Tibial nerve (tissue), 4 donors: ENCODE measurements at places on chromosomes 5 and 9. TPM values are rescaled to one million over a fixed set of nuclear protein-coding genes. Genes with fewer than 3 reads are reported as not detected.

DNA sequence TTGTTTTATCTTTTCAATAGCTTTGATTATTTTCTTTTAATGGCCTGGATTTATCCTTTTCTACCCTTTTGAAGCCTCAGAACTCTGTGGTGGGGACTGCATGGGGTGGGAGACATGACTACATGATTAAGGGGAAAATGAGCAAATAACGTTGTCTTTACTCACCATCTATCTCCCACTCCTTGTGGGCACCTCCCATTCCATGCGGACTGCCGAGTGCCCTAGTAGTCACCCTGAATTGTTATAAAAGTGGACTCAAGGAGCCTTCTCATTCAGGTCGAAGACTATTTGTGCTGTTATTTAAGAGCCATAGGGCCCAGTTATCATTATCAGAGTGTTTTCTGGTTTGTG lies 281.8 kb downstream of the MLLT3 start:
- H3K36me3 ChIP-seq, result no peaks in the 10 kb centered on the region
- no peak overlapping the region for H3K27ac ChIP-seq
- H3K4me1 ChIP-seq, result peaks cover 7% of the 10 kb centered on the region
- no peak overlapping the region for H3K4me3 ChIP-seq
- no peaks in the 10 kb centered on the region for H3K27me3 ChIP-seq
- DNase-seq, result no peak

GRCh38 chr5:6732634-6733410 lies 19.6 kb downstream of the TENT4A start:
- H3K27me3 ChIP-seq, result no peaks in the 10 kb centered on the region
- H3K4me3 ChIP-seq, result no peak overlapping the region
- no peak for DNase-seq

- no peaks in the 10 kb centered on the region for H3K4me1 ChIP-seq
- no peak overlapping the region for H3K4me3 ChIP-seq
- H3K36me3 ChIP-seq, result no peaks in the 10 kb centered on the region
- no peak for DNase-seq
- no peak overlapping the region for H3K27ac ChIP-seq
- no peaks in the 10 kb centered on the region for H3K27me3 ChIP-seq
Observed at GRCh38 chr5:157659868-157660660, 7.8 kb upstream of the SOX30 start.

DNA sequence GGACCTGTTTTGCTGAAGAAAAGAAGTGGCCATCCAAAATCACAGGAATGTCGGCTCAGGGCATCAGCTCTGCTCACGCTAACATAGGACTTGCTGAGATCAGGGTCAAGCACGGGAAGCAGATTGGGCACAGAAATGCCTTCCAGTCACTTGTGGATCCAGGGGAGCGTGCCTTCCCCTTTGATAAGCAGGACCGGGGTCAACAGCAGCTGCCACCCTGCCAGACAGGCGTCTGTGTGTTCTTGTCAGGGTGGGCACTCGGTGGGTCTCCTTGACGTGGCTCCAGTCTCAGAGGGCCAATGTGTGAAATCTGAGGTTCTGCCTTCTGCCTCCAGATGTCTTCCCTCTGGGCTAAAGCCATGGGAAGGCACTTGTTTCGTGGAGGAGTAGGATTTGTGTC lies 313.7 kb upstream of the IRX4 start:
- no peak overlapping the region for H3K27ac ChIP-seq
- H3K4me1 ChIP-seq, result no peaks in the 10 kb centered on the region
- H3K4me3 ChIP-seq, result no peak overlapping the region

- H3K36me3 ChIP-seq, result peaks cover 3% of the 10 kb centered on the region
- H3K4me1 ChIP-seq, result peaks cover 3% of the 10 kb centered on the region
- no peak overlapping the region for H3K27ac ChIP-seq
- H3K4me3 ChIP-seq, result no peak overlapping the region
Observed at GRCh38 chr9:100324594-100325200, 28.0 kb downstream of the TEX10 start.

- no peaks in the 10 kb centered on the region for H3K36me3 ChIP-seq
- no peak for DNase-seq
- peaks cover 26% of the 10 kb centered on the region for H3K27me3 ChIP-seq
Observed at GRCh38 chr5:568061-568781, 43.9 kb upstream of the CEP72 start.

- H3K4me3 ChIP-seq, result no peak overlapping the region
- DNase-seq, result no peak
- H3K4me1 ChIP-seq, result no peaks in the 10 kb centered on the region
- no peaks in the 10 kb centered on the region for H3K36me3 ChIP-seq
Observed at GRCh38 chr5:162824360-162824759, 613.0 kb upstream of the CCNG1 start.

DNA sequence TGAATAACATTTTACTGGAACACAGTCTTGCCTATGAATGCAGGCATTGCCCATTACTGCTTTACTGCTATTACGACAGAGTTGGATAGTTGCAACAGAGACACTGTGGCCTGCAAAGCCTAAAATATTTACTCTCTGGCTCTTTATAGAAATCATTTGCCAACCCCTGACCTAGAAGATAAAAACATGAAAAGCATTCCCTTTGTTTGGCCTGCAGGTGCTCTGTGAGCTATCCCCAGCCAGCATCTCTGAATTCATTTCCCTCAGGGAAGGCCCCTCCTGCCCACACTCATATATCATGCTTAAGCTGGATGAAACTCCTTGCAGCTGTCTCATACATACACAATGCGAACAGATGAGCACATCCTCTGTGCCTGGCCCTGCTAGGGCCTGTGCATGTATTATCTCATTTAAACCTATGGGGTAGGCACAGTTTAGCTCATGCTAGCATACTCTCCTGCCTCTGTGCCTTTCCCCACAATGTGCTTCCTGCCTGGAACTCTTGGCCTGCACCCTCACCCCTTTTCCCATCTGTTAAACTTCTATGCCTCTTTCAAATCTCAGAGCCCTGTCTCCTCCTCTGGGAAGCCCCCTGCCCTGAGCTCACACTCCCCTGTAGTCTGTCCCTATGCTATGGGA lies 193.1 kb downstream of the PAX5 start:
- no peak for DNase-seq
- no peak overlapping the region for H3K4me3 ChIP-seq
- no peaks in the 10 kb centered on the region for H3K36me3 ChIP-seq

GRCh38 chr5:80961376-80962281 lies 1.5 kb downstream of the RASGRF2 start:
- H3K4me3 ChIP-seq, result peak overlapping the region; percentile 45
- H3K27me3 ChIP-seq, result peaks cover 27% of the 10 kb centered on the region
- H3K27ac ChIP-seq, result peak overlapping the region; percentile 78
- no peaks in the 10 kb centered on the region for H3K4me1 ChIP-seq
- no peak for DNase-seq

DNA sequence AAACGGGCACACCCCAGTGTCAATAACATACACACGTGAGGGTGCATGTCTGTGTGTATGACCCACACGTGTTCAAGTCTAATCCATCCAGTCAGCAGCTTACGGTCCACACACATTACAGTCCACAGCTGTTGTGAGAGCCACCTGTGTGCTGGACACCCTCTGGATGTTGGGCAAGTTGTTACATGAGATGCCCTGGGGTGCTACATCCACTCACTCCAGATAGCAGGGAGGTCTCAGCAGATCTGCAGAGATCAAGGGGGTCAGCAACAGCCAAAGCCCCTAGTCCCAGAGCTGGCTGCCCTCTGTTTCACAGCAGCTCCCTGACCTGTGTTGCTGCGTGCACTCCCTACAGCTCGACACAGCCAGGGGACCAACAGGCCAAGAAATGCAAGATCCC lies 4.3 kb upstream of the AIF1L start:
- no peak for DNase-seq
- H3K4me3 ChIP-seq, result no peak overlapping the region

DNA sequence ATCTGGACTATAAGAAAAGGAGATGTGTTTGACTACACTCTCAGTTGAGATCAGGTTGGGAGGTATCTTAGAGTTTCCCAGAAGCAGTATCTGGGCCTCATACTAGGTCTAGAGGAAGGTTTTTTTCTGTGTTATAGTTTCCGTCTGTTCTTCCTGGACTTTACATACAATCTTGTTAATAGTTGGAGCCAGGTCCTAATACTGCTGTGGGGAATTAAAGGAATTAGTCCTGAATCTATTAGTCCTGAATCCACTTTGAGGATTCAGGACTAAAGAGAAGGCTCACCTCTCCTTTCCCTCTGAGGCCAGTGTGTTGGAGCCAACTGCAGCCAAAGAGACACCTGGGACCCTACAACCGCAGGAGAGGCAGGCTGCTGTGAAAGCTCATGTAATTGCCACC lies 445.7 kb upstream of the CLINT1 start:
- no peak for DNase-seq
- H3K36me3 ChIP-seq, result no peaks in the 10 kb centered on the region
- no peak overlapping the region for H3K27ac ChIP-seq
- no peaks in the 10 kb centered on the region for H3K4me1 ChIP-seq

DNA sequence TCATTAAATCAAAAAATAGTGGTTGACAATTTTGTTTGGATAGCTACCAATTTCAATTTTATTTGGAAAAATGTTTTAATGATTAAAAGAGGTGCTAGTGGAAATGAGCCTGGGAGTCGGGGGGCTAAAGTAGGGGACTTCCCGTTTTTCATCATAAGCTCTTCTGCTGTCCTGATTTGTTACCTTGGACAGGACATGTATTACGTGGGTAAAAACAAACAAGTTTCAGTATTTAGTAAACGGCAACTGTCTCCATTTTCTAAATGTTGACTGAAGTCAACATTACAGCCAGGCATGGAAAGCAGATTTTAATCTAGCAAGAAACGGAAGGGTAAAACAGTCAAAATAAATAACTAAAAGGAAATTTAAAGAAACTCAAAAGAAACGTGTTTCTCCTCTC lies 212.3 kb upstream of the GRAMD2B start:
- DNase-seq, result no peak
- H3K4me3 ChIP-seq, result no peak overlapping the region
- H3K27ac ChIP-seq, result no peak overlapping the region
- no peaks in the 10 kb centered on the region for H3K36me3 ChIP-seq

DNA sequence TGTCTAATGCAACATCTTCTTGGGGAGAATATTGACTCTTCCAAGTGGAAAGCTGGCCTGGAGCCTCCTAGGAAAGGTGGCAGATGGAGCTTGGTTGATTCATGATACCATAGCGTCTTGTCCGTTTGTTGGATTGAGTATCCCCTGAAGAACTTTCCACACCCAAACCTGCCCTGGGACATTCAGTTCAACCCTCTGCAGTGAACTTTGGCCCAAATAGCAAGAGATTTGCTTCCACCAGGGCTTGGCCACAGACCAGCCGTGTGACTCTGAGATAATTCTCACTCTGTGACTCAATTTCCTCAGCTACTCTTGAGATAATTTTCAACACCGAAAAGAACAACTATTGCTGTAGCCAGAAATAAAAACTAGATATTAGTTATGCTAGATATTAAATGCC lies 108.0 kb upstream of the RAD23B start:
- H3K4me3 ChIP-seq, result no peak overlapping the region
- no peaks in the 10 kb centered on the region for H3K36me3 ChIP-seq
- no peak overlapping the region for H3K27ac ChIP-seq
- peaks cover 15% of the 10 kb centered on the region for H3K4me1 ChIP-seq
- no peaks in the 10 kb centered on the region for H3K27me3 ChIP-seq
- no peak for DNase-seq

- no peak overlapping the region for H3K4me3 ChIP-seq
- no peak for DNase-seq
- no peaks in the 10 kb centered on the region for H3K4me1 ChIP-seq
- no peaks in the 10 kb centered on the region for H3K27me3 ChIP-seq
Observed at GRCh38 chr9:95137587-95138145, 179.8 kb downstream of the FANCC start.

GRCh38 chr9:116491659-116492058 lies 195.4 kb upstream of the TRIM32 start:
- H3K4me1 ChIP-seq, result no peaks in the 10 kb centered on the region
- H3K27ac ChIP-seq, result no peak overlapping the region
- H3K36me3 ChIP-seq, result no peaks in the 10 kb centered on the region
- no peak for DNase-seq

The WNT8A gene
- total RNA-seq, result not detected

The SLC34A3 gene
- not detected for total RNA-seq

The SHOC1 gene
- not detected for total RNA-seq

The DOLPP1 gene
- 12.0 TPM for total RNA-seq

The FCN1 gene
- 1.5 TPM for total RNA-seq

The FOXD1 gene
- total RNA-seq, result 76.1 TPM

The GFI1B gene
- total RNA-seq, result not detected

The PTGR1 gene
- 32.3 TPM for total RNA-seq

The PCDH1 gene
- total RNA-seq, result 42.6 TPM
